ENCODE measurements at places on chromosomes 5 and 9. TPM values are rescaled to one million over a fixed set of nuclear protein-coding genes. Genes with fewer than 3 reads are reported as not detected.
A peak's percentile ranks its signal among the peaks of the same experiment; 100 is the strongest.

Gene LURAP1L
- 6.1 TPM for total RNA-seq

Gene C8G
- not detected for total RNA-seq

DNA sequence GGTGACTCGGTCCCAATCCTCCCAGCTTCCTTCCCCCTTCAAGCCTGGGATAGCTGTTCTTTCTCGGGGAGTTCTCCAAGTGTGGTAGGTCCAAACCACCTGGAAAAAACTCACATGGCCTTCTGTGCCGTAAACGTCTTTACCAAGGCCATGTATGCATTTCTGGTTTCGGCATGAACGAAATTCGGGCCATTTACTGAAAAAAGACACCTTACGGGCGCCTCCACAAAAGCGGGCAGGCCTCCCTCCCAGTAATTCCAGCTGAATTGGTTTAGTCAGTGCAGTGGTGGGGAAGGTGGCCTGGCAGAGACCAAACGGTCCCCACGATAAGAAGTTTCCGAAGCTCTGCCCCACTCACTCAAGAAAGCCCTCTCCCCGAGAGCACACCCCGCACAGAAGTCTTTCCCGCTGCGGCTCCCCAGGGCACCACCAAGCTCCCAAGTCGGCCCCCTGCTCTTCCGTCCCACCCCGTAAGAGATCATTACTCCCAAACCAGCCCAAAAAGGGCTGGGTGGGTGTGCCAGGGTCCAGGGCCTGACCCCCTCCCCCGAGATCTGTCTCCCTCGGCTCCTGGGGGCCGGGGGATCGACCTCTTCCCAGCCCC, 86.3 kb upstream of the MELK start:
- peak overlapping the region; percentile 91 for H3K27ac ChIP-seq
- H3K4me3 ChIP-seq = peak overlapping the region; percentile 98
- H3K36me3 ChIP-seq = no peaks in the 10 kb centered on the region
- peak; percentile 17 for DNase-seq
- H3K4me1 ChIP-seq = peaks cover 7% of the 10 kb centered on the region

DNA sequence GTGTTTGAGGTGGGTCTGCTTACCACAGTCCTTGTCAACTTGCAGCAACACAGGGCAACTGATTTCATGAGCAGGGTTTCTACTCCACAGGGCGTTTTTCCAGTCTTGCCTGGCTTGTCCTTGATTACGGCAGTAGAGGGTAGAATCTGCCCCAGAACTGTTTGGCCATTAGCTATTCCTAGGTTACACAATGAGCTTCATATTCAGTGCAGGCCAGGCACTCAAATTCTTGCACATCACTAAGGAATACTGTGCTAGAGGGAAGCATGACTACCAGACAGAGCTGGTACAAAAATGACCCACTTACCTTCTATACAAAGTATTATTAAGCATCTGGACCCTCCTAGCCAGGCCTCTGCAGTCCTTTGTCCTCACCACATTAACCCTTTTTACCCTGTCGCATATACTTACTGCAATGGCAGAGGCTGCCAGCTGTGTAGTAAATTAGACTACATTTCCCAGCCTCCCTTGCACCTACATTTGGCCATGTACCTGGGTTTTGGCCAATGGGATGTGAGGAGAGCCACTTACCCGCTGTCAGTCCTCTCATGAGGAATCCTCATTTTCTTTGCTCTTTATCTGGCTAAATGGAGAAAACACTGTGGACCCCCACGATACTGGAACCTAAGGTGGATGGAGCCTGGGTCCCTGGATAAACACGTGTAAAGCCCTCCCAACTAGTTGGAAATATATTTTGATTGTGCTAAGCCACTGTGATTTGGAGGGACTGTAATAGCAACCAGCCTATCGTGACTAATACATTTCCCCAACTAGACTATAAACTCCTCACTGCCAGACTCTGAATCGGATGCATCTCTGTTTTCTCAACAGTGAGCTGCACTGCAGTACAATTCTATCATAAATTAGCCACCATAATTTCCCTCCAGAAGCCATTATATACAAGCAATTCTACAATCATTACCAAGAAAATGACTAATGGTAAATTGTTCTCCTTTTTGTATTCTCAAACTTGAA, 218.7 kb downstream of the GLIS3 start:
- peak; percentile 67 for DNase-seq
- H3K4me3 ChIP-seq = no peak overlapping the region
- no peaks in the 10 kb centered on the region for H3K36me3 ChIP-seq
- no peaks in the 10 kb centered on the region for H3K27me3 ChIP-seq

- H3K27me3 ChIP-seq = no peaks in the 10 kb centered on the region
- H3K36me3 ChIP-seq = peaks cover 7% of the 10 kb centered on the region
- no peak for DNase-seq
- H3K27ac ChIP-seq = peak overlapping the region; percentile 86
- peak overlapping the region; percentile 83 for H3K4me3 ChIP-seq
- peaks cover 11% of the 10 kb centered on the region for H3K4me1 ChIP-seq
Observed at GRCh38 chr5:159206818-159207217, 2.5 kb downstream of the RNF145 start.

DNA sequence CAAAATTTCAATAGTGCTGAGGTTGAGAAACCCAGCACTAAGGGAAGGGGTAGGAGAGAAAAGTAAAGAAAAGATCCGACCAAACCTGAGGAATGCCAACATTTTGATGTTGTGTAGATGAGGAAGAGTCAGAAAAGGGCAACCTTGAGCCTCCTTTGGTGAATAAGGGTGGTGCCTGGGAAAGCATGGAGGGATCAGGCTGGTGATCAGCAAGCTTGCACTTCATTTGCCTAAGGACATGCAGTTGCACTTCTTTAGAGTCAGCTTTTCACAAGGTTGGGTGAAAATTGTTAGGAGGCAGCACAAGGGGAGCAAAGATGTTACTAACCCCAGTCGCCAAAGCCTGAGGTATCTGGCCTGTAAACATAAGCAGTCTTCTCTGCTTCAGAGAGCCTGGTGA, 20.4 kb downstream of the ATP6V0E1 start:
- H3K4me3 ChIP-seq = no peak overlapping the region
- DNase-seq = no peak
- H3K27me3 ChIP-seq = no peaks in the 10 kb centered on the region
- H3K36me3 ChIP-seq = no peaks in the 10 kb centered on the region

Gene TLR4
- under 0.01 TPM for total RNA-seq

DNA sequence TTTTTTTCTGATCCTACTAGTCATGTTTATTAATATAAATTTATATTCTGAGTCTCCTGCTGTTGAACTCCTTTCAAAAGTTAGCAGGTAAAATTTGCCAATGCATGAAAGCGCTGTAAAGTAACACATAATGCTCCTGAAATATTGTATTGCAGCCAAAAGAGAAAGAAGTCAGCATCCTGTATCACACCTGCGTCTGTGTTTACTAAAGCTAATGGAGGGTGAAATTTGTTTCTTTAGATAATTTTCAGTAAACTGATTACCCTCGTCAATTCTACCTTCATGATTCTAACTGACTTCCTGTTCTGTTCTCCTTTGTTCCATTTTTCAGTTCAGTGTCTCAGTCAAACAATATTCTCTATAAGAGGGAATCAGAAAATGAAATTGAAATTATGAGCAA, 415.4 kb downstream of the CDH9 start:
- no peak overlapping the region for H3K4me3 ChIP-seq
- no peaks in the 10 kb centered on the region for H3K4me1 ChIP-seq
- no peak overlapping the region for H3K27ac ChIP-seq
- H3K27me3 ChIP-seq = no peaks in the 10 kb centered on the region
- DNase-seq = no peak
- H3K36me3 ChIP-seq = no peaks in the 10 kb centered on the region

- no peak overlapping the region for H3K4me3 ChIP-seq
- DNase-seq = no peak
- no peaks in the 10 kb centered on the region for H3K36me3 ChIP-seq
Observed at GRCh38 chr5:124079062-124079461, 567.1 kb downstream of the CSNK1G3 start.

DNA sequence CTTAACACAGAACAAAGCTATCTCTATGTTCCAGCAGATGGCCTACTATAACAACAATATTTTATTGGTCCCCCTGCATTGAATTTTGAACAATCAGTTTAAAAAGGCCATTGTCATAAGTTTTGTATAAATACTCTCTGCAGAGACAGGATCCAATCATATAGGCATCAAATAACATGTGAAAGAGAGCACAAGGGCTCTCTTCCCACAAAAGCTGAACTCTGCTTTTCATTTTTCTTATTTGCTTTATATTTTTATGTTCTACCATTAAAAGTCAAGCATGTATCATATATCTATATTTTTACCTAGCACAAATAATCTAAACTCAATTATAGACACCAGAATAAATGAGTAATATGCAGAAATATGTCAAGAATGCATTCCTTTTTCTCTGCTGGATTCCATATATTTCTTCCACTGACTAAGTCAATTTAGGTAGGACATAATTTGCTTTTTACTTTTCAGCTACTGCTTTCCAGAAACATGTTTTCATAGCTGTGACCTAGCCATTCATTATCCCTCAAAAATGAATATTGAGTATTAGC, 143.6 kb downstream of the CDH9 start:
- H3K27ac ChIP-seq = no peak overlapping the region
- no peaks in the 10 kb centered on the region for H3K36me3 ChIP-seq
- H3K4me1 ChIP-seq = no peaks in the 10 kb centered on the region
- no peak for DNase-seq
- no peak overlapping the region for H3K4me3 ChIP-seq

DNA sequence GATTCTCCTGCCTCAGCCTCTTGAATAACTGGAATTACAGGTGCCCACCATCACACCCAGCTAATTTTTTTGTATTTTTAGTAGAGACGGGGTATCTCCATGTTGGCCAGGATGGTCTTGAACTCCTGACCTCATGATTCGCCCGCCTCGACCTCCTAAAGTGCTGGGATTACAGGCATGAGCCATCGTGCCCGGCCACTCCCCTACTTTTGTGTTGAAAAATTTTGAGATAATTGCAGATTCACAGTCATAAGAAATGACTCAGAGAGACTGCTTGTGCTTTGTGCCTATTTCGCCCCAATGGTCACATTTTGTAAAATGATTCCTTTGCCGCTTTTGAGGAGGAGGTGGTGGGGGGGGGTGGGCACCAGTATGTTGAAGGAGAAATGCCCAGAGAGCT, 48.1 kb upstream of the SH3PXD2B start:
- H3K4me3 ChIP-seq = no peak overlapping the region
- DNase-seq = no peak
- H3K36me3 ChIP-seq = no peaks in the 10 kb centered on the region
- no peaks in the 10 kb centered on the region for H3K4me1 ChIP-seq

Gene PDGFRB
- 108 TPM for total RNA-seq

Gene DMRTA1
- total RNA-seq = under 0.01 TPM

DNA sequence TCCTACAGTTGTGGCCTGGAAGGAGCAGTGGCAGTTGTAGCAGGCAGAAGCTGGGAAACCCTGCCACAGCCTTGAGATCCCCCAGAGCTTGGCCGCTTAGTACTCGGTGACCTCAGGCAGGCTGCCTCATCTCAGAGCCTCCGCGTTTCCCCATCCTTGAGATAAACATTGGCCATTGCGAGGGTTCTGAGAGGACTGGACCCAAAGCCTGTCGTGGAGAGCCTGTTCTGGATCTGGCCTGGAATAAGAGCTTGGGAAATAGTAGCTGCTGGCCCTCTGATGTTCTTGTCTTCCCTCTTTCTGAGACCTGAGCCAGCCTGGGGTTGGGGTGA, 1.3 kb downstream of the MIGA2 start:
- H3K27me3 ChIP-seq = no peaks in the 10 kb centered on the region
- peaks cover 14% of the 10 kb centered on the region for H3K4me1 ChIP-seq
- peaks cover 19% of the 10 kb centered on the region for H3K36me3 ChIP-seq
- DNase-seq = peak; percentile 22
- H3K4me3 ChIP-seq = peak overlapping the region; percentile 96

DNA sequence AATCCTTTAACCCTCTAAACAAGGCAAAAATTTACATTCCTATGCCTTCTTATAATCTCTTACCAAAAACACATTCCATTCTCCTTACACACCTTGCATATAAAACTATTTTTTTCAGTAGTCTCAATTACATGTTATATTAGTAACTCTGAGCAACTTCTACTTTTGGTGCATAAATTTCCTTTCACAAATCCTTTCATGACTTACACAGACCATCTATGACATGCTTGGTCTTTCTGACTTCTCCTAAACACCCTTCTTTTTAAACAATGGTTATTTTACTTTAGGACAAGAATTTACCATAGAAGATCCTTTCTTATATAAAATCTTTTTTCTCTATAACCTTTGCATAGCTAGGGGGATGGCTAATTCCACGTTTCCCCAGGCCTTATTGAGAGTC, 208.0 kb upstream of the ARRDC3 start:
- H3K27ac ChIP-seq = no peak overlapping the region
- no peak for DNase-seq
- no peaks in the 10 kb centered on the region for H3K4me1 ChIP-seq
- no peaks in the 10 kb centered on the region for H3K36me3 ChIP-seq

DNA sequence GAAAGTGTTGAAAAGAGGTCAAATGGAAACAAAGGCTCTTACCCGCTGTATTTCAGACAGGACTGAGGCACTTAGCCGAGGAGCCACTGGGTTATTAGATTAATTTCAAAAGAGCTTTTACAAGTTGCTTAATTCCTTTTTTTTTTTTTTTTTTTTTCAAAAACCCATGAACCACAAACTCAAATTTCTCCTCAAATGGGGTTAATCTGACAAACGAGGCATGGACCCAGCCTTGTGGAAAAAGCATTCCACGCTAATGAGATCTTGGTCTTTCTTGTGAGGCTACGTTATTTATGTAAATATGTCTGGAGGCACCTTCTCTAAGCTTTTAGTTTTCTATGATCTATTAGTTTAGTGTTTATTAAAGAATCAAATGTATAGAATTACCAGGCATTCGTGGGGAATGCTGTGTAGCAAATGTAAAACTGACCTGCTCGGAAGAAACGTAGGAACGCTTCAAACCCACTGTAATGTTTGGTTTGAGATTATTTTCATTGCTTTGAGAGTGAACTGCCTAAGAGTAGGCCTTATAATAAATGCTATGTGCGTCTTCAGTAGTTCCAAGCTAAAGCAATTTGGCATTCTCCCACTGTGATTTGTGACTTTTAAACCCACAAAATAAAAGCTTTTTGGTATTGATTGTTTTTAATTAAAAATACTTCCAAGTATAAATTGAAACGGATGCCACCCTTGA, 134.7 kb downstream of the CDH6 start:
- H3K27me3 ChIP-seq = no peaks in the 10 kb centered on the region
- H3K36me3 ChIP-seq = no peaks in the 10 kb centered on the region
- H3K4me1 ChIP-seq = no peaks in the 10 kb centered on the region

Gene NEURL1B
- total RNA-seq = 1.8 TPM

- H3K27me3 ChIP-seq = no peaks in the 10 kb centered on the region
- no peak overlapping the region for H3K4me3 ChIP-seq
- peaks cover 16% of the 10 kb centered on the region for H3K4me1 ChIP-seq
- no peak overlapping the region for H3K27ac ChIP-seq
Observed at GRCh38 chr9:96379461-96379860, 4.0 kb downstream of the SLC35D2 start.

Gene PCDHGA1
- 0.90 TPM for total RNA-seq

Data from IMR-90 (cell line).